ENCODE measurements at places on chromosomes 4 and X.

DNA sequence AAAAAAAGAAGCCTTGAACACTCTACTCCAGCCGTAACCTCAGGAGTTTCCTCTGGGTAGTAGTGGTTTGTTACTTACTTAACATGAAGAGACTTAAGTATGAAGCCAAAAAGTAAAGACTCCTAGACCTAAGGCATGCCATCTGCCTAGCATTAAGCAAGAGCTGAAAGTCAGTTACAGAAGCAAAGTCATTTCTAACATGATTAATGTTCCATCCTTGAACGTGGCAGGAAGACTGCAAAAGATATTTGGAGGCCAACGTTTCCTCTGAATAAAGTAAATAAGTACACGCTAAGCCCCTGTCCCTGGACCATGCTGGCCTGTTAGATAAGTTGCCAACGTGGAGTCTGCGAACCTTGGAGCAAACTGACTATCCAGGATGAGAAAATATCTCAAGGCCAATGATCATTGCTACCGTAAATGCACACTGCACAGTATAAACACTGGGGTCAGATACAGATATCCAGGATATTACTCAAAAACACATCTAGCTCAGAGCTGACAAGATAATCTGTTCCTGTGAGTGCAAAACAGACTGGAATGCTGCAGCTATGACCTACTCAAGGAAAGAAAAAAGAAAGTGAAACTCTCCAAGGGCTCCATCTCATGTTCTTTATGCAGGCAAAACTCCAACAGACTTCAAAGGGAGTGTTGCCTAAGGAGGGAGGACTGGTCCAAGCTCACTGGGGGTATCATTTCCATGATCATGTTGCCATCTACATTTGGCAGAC is 255.8 kb downstream of the COL25A1 start:
- no peak overlapping the region for H3K27ac ChIP-seq
- no peak overlapping the region for H3K4me3 ChIP-seq
- DNase-seq, result no peak
- H3K36me3 ChIP-seq, result no peaks in the 10 kb centered on the region
- H3K4me1 ChIP-seq, result peaks cover 10% of the 10 kb centered on the region

DNA sequence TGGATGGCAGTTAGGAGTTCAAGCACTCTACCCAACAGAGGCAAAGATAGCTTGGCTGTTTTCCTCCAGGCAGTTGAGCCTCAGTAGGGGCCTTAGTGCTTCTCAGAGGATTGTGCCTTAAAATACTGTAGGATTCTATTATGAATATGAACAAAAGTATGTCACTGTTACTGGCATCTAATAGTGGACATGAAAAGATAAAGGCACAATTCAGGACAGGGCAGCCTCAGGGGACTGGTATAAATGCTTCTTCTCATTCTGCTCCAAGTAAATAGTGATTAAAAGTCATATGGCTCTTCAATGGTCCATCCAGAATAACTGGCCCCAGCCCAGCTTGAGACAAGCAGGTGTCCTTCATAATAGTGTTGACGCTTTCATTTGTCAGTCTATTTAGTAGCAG is 17.7 kb downstream of the COL4A6 start:
- no peak overlapping the region for H3K27ac ChIP-seq
- H3K27me3 ChIP-seq, result no peaks in the 10 kb centered on the region
- no peak overlapping the region for H3K4me3 ChIP-seq

DNA sequence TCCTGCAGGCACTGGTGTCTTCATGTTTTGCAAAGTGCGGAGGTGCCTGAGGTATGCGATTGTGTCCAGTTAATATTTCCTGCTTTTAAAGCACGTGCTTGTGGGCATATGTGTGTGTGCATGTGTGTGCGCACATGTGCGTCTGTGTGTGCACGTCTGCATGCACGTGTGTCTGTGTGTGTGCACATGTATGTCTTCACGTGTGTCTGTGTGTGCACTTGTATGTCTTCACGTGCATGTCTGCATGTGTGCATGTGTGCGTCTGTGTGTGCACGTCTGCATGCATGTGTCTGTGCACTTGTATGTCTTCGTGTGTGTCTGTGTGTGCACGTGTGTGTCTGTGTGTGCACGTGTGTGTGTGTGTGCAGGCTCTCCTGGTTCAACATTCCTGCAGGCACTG is 49.5 kb downstream of the SHOX start:
- no peak for DNase-seq
- H3K36me3 ChIP-seq, result no peaks in the 10 kb centered on the region
- H3K4me1 ChIP-seq, result peaks cover 12% of the 10 kb centered on the region
- peaks cover 41% of the 10 kb centered on the region for H3K27me3 ChIP-seq
- H3K4me3 ChIP-seq, result no peak overlapping the region

- DNase-seq, result no peak
- H3K4me1 ChIP-seq, result no peaks in the 10 kb centered on the region
- H3K4me3 ChIP-seq, result no peak overlapping the region
These were observed 559.1 kb downstream of the FSTL5 start for GRCh38 chr4:161604516-161605300.

DNA sequence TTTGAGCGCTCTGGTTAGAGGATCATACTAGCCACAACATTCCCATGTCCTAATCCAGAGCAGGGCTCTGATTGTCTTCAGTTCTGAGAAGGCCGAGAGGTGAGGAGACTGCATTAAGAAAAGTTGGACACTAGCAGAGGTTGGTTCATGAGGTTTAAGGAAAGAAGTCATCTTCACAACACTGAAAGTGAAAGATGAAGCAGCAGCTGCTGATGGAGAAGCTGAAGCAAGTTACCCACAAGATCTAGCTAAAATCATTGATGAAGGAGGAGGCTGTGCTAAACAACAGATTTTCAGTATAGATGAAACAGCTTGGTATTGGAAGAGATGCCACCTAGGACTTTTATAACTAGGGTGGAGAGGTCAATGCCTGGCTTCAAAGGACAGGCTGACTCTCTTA is 36.8 kb downstream of the RAP1GDS1 start:
- no peaks in the 10 kb centered on the region for H3K27me3 ChIP-seq
- peaks cover 42% of the 10 kb centered on the region for H3K36me3 ChIP-seq
- H3K27ac ChIP-seq, result no peak overlapping the region
- no peak for DNase-seq
- peaks cover 5% of the 10 kb centered on the region for H3K4me1 ChIP-seq
- no peak overlapping the region for H3K4me3 ChIP-seq

- peaks cover 6% of the 10 kb centered on the region for H3K27me3 ChIP-seq
- DNase-seq, result no peak
- H3K27ac ChIP-seq, result no peak overlapping the region
These were observed 87.7 kb upstream of the SHISA3 start for GRCh38 chr4:42309361-42310260.

DNA sequence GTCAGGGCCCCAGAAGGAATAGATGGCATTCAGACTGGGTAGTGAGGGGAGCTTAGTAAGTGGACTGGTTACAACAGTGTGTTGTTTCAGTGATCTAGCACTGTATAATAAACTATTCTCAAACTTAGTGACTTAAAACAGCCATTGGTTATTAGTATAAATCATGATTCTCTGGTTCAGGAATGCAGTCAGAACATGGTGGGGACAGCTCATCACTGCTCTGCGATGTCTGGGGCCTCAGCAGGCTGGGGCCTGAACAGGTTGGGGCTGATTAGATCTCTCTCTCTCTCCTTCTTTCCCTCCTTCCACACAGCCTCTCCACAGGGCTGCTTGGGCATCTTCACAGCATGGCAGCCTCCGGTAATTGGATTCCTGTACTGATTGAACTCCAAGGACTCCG is 160.4 kb downstream of the GATB start:
- H3K36me3 ChIP-seq, result peaks cover 3% of the 10 kb centered on the region
- DNase-seq, result no peak
- no peaks in the 10 kb centered on the region for H3K4me1 ChIP-seq

- no peak overlapping the region for H3K27ac ChIP-seq
- no peak overlapping the region for H3K4me3 ChIP-seq
- no peak for DNase-seq
- peaks cover 14% of the 10 kb centered on the region for H3K27me3 ChIP-seq
- peaks cover 11% of the 10 kb centered on the region for H3K4me1 ChIP-seq
These were observed 22.7 kb upstream of the YTHDC1 start for GRCh38 chr4:68372588-68372987.

- H3K36me3 ChIP-seq, result peaks cover 3% of the 10 kb centered on the region
These were observed 946 bp downstream of the ANXA3 start for GRCh38 chr4:78552389-78553042.

GRCh38 chr4:2362266-2363055 is 56.0 kb downstream of the ZFYVE28 start:
- DNase-seq, result no peak
- no peaks in the 10 kb centered on the region for H3K36me3 ChIP-seq
- no peak overlapping the region for H3K4me3 ChIP-seq
- H3K27ac ChIP-seq, result no peak overlapping the region

GRCh38 chrX:41085878-41086626 is 807 bp downstream of the USP9X start:
- peaks cover 20% of the 10 kb centered on the region for H3K4me1 ChIP-seq
- no peaks in the 10 kb centered on the region for H3K27me3 ChIP-seq
- no peak for DNase-seq
- peak overlapping the region; percentile 96 for H3K4me3 ChIP-seq
- H3K36me3 ChIP-seq, result no peaks in the 10 kb centered on the region

DNA sequence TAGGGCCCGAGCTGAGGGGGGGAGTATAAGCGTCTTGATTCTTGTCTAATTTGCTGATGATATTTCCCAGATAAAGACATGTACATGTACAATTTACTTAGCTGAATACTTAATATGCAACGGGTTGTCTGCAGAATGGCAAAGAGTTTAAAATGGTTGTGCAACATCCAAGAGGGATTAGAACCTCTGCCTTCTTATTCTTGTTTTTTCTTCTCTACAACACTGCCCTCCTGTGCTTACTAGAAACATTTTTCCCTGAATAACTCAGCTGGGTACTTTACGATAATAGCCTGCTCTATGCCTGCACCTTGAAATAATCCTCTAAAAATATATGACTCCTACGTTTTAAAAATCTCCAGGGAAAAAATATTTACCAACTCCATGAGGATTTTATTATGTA is 41.8 kb downstream of the INTS12 start:
- no peak overlapping the region for H3K27ac ChIP-seq
- no peak for DNase-seq
- H3K4me3 ChIP-seq, result no peak overlapping the region
- no peaks in the 10 kb centered on the region for H3K4me1 ChIP-seq

- H3K27me3 ChIP-seq, result peaks cover 43% of the 10 kb centered on the region
- DNase-seq, result no peak
- H3K4me3 ChIP-seq, result peak overlapping the region; percentile 73
- no peak overlapping the region for H3K27ac ChIP-seq
- H3K36me3 ChIP-seq, result no peaks in the 10 kb centered on the region
These were observed 1.4 kb downstream of the MAMLD1 start for GRCh38 chrX:150364347-150365050.

- H3K4me1 ChIP-seq, result peaks cover 37% of the 10 kb centered on the region
- H3K27ac ChIP-seq, result no peak overlapping the region
- no peak for DNase-seq
- H3K27me3 ChIP-seq, result no peaks in the 10 kb centered on the region
- peaks cover 24% of the 10 kb centered on the region for H3K36me3 ChIP-seq
These were observed 594 bp downstream of the MSMO1 start for GRCh38 chr4:165328101-165328425.

DNA sequence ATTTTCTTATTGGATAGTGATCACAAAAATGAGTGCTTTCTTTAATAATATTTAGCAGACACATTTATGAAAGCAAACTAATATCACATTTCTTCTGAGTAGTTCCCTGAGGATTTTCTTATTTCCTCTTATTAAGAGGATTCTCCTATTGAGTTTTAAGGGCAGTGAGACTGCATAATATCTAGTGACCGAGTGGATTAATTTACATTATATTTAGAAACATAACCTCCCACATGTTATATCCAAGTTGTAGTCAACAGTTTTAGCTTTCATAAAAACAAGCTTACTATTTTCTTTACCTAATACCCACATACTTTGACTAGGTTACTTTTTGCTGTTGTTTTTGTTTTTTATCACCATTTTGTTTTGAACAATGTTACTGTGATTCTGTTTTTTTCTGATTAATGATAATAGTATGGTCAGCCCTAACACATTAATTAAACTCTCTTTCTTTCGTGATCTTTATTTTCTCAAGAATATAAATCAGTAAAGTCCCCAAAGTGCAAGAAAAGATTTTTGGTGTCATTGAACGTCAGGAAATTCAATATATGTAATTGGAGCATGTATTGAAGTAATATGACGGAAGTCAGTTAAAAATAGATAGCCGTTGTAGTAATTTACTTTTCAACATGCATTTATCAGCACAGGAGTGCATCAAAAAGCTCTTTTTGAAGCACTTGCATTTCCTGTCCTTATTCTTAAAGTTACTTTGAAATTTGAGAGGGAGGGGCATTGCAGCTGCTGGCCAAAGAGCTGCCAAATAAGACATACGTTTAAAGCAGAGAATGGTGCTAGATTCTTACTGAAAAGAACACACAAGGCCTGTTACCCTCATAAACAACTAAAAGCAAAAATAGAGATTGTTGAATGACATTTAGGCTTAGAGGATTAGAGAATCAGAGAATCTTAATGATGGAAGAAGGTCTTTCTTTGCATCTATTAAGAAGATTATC is 25.2 kb downstream of the DDIT4L start:
- no peak overlapping the region for H3K4me3 ChIP-seq
- H3K36me3 ChIP-seq, result no peaks in the 10 kb centered on the region
- DNase-seq, result no peak
- peaks cover 25% of the 10 kb centered on the region for H3K4me1 ChIP-seq
- H3K27me3 ChIP-seq, result no peaks in the 10 kb centered on the region

DNA sequence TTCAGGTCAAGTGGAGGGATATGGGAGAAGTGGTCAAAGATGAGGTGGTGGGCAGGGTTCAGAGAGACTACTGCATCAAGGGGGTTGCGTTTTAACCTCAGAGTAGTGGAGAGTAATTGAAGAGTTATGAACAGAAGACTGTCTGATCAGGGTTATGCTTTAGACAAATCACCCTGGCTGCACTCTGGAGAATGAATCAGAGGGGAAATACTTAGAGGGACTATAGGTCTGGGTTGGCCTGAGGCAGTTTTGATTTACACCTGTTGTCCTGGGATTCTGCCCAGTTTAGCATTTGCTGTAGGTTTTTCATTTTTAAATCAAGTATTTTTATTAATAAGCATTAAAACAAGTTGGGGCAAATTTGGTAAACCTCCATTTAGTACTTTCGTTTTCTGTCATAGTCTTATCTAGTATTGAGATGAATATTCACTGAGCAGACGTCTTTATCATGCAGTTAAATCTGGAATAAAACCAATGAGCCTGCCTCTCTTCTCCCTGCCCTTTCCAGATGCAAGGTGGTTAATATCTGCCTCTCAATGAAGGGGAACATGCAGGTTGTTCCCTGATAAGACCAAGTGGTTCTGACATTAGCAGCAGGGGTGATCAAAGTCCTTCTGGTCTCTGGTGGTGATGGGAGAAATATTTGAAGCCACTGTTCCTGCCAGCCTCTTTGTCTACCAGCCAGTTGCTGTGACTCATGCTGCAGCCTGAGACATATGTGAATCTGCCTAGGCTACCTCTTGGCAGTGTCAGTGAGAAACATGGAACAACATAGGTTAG is 116.0 kb upstream of the RPS6KA3 start:
- no peak overlapping the region for H3K4me3 ChIP-seq
- H3K36me3 ChIP-seq, result no peaks in the 10 kb centered on the region
- no peaks in the 10 kb centered on the region for H3K27me3 ChIP-seq
- no peak for DNase-seq

DNA sequence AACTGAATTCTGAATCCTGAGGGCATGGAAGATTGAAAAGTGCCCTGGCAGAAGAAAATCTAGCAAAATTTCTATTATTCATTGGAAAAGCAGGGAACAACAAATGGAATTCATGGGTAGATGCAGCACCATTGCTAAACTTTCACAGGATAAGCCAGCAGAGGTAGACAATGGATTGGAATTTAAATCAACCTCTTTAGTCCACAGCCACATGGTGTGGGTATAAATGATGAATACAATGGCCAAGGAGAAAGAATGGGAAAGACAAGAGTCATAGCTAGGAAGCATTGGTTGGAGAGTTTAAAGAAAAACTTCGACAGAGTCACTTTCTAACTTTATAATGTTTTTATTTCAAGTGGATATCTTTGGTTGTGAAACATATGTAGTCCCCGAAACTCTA is 332.8 kb upstream of the PUDP start:
- no peak overlapping the region for H3K27ac ChIP-seq
- no peaks in the 10 kb centered on the region for H3K36me3 ChIP-seq
- DNase-seq, result no peak
